ENCODE measurements at places on chromosomes 5 and 9. TPM values are rescaled to one million over a fixed set of nuclear protein-coding genes. Genes with fewer than 3 reads are reported as not detected.
A peak's percentile ranks its signal among the peaks of the same experiment; 100 is the strongest.

GRCh38 chr9:38361473-38361850 lies 31.0 kb upstream of the ALDH1B1 start:
- H3K27ac ChIP-seq = no peak overlapping the region
- H3K27me3 ChIP-seq = no peaks in the 10 kb centered on the region
- H3K36me3 ChIP-seq = no peaks in the 10 kb centered on the region
- peaks cover 4% of the 10 kb centered on the region for H3K4me1 ChIP-seq

GRCh38 chr5:98109561-98110006 lies 663.9 kb upstream of the RGMB start:
- H3K27ac ChIP-seq = no peak overlapping the region
- H3K27me3 ChIP-seq = no peaks in the 10 kb centered on the region
- H3K36me3 ChIP-seq = no peaks in the 10 kb centered on the region
- DNase-seq = no peak
- H3K4me3 ChIP-seq = no peak overlapping the region
- H3K4me1 ChIP-seq = no peaks in the 10 kb centered on the region

DNA sequence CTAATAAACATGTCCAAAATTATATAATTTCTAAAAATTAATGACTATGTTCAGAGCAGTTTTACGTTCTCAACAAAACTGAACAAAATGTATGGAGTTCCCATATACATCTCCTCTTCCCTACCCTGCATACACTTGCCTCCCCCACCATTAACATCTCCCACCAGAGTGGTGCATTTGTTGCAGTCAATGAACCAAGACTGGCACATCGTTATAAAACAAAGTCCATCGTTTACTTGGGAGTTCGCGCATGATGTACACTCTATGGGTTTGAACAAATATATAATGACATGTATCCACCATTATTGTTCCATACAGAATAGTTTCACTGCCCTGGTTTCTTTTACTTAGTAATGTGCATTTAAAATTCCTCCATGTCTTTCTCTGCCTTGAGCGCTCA lies 130.1 kb downstream of the APBA1 start:
- H3K4me1 ChIP-seq = no peaks in the 10 kb centered on the region
- DNase-seq = no peak
- no peak overlapping the region for H3K27ac ChIP-seq
- no peaks in the 10 kb centered on the region for H3K36me3 ChIP-seq
- H3K4me3 ChIP-seq = no peak overlapping the region

DNA sequence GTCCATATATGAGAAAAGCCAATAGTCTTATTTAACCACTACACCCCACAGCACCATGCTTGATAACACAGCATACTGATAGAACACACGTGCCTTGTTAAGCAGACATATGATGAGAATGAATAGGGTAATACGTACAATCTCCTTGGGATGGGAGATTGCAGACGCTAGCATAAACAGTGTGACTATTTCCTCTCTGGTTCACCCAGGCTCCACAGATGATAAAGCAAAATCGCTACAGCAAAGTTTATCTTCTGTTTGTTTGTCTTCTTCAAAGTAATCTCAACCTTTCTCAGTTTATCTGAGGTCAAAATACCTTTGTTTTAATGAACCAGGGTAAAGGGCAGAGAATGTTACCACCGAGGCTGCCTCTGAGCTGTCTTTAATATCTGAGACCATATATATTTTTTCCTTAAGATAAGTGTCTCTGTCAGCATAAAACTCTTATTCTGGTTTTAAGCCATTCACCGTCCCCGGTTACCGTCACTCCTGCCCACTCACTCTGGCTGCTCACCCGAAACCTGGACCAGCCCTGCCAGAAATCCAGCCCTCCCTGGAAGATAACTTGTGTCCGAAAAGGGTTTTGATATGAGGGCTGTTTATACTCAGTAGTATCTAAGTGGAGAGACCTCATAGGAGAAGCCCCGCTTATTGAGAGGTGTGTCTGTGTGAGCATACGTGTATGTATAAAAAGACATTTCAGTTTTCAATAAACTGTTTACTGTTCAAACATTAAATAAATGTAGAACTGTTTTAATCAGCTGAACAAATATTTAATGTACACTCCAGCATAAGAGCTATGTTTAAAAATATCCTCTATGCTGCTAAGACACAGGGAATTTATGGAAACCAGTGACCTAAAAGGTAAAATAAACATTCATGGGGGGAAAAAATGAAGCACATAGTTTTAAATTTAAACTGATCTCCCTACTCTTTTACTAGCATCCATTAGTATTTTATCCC lies 465.4 kb downstream of the RASEF start:
- no peaks in the 10 kb centered on the region for H3K27me3 ChIP-seq
- H3K4me1 ChIP-seq = no peaks in the 10 kb centered on the region
- DNase-seq = no peak
- H3K36me3 ChIP-seq = no peaks in the 10 kb centered on the region
- H3K4me3 ChIP-seq = no peak overlapping the region

- no peaks in the 10 kb centered on the region for H3K27me3 ChIP-seq
- no peak overlapping the region for H3K4me3 ChIP-seq
- no peak for DNase-seq
- H3K27ac ChIP-seq = no peak overlapping the region
Observed at GRCh38 chr9:124964056-124964455, 23.2 kb upstream of the GOLGA1 start.

- H3K4me1 ChIP-seq = peaks cover 49% of the 10 kb centered on the region
- H3K27me3 ChIP-seq = no peaks in the 10 kb centered on the region
- H3K36me3 ChIP-seq = peaks cover 15% of the 10 kb centered on the region
- H3K27ac ChIP-seq = peak overlapping the region; percentile 91
Observed at GRCh38 chr5:50710838-50711237, 44.4 kb downstream of the PARP8 start.

GRCh38 chr5:138138949-138139780 lies at the start of gene NME5:
Gene NME5, minus strand, starts transcription at chr5:138139428. Its CDS starts 648 bp downstream, at chr5:138138780.
- H3K36me3 ChIP-seq = no peaks in the 10 kb centered on the region
- no peak for DNase-seq
- no peaks in the 10 kb centered on the region for H3K4me1 ChIP-seq
- H3K27ac ChIP-seq = no peak within 1 kb of the TSS
- H3K4me3 ChIP-seq = no peak within 1 kb of the TSS

GRCh38 chr9:83935276-83935935 lies 14.2 kb upstream of the KIF27 start:
- H3K27me3 ChIP-seq = no peaks in the 10 kb centered on the region
- DNase-seq = no peak
- H3K4me3 ChIP-seq = no peak overlapping the region
- H3K27ac ChIP-seq = no peak overlapping the region
- peaks cover 20% of the 10 kb centered on the region for H3K36me3 ChIP-seq

DNA sequence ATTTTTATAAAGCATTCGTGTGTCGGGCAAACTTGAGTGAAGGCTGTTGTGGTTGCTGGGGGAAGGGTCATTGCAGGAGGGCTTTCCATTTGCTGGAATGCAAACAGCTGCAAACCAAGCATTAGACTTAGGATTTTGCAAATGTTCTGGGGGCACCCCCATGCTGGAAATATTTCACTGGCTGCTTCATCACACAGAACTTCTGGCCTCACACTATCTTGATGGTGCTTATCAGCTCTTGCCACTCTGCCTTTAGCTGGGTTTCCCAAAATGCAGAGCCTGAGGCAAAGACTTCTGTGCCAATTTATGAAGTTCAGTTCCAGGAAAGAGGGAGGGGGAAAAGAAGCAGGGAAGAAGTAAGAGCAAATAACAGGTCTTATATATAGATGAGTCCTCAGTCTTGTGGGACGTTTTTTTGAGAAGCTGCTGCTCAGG lies 8.6 kb upstream of the COL15A1 start:
- no peak overlapping the region for H3K4me3 ChIP-seq
- H3K4me1 ChIP-seq = no peaks in the 10 kb centered on the region
- H3K27me3 ChIP-seq = peaks cover 24% of the 10 kb centered on the region
- no peaks in the 10 kb centered on the region for H3K36me3 ChIP-seq
- no peak for DNase-seq

- peaks cover 61% of the 10 kb centered on the region for H3K4me1 ChIP-seq
- DNase-seq = peak; percentile 79
- H3K4me3 ChIP-seq = peak overlapping the region; percentile 91
- peaks cover 65% of the 10 kb centered on the region for H3K36me3 ChIP-seq
- H3K27me3 ChIP-seq = no peaks in the 10 kb centered on the region
Observed at GRCh38 chr5:177429248-177430040, 3.0 kb downstream of the GRK6 start.

DNA sequence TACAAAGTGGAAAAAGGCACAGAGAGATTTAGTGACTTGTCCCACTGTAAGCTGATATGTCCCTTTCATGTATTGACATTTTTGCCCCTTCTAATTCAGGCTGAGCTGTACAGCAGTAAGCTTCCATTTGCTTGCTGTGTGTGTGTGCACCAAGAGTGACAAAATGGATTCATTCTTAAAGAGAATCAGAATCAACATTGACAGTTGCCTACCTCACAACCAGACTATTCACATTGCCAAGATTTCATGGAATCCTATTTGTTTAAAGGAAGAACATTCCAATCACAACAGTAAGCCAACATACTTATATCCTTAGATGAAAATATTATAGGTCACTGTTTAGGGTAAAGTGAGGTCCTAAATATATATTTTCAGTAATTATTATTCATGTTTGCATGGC lies 102.6 kb downstream of the TMEM232 start:
- H3K36me3 ChIP-seq = no peaks in the 10 kb centered on the region
- H3K27ac ChIP-seq = no peak overlapping the region
- no peaks in the 10 kb centered on the region for H3K4me1 ChIP-seq
- no peak overlapping the region for H3K4me3 ChIP-seq
- DNase-seq = no peak
- H3K27me3 ChIP-seq = no peaks in the 10 kb centered on the region

DNA sequence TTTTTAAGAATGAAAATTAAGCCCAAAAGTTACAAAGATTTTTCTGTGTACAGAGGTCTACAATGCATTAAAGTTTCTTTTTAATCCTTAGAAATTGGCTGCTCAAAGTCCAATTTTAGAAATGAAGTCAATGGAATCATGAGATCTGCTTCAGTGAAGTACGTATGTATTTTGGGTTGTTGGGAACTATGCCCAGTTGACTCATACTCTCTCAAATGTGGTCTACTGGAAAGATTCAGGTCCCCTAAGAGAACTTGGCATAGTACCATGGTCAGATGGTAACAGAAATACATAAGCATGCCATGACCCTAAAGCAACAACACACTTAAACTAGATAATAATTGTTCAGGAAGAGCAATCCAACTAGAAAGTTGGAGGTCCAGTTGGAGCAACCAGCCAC lies 23.0 kb downstream of the FBLL1 start:
- H3K4me1 ChIP-seq = peaks cover 3% of the 10 kb centered on the region
- no peak for DNase-seq
- H3K27me3 ChIP-seq = no peaks in the 10 kb centered on the region

DNA sequence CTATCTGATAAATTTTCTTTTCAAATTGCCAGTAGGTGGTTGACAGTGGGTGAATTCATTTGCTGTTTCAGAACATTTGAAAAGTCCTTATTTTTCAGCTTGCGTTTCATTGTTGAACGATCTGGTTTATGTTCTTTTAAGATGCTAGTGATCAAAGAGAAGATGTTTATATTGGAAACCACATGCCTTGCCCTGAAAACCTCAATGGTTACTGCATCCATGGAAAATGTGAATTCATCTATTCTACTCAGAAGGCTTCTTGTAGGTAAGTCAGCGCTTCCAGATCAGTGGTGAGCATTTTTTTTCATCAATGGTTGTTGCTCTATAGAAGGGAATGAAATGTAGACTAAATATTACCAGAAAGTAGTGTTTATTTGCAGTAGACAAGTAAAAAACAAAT lies 16.6 kb upstream of the CAVIN4 start:
- DNase-seq = no peak
- H3K4me3 ChIP-seq = no peak overlapping the region
- H3K27ac ChIP-seq = no peak overlapping the region
- H3K27me3 ChIP-seq = peaks cover 5% of the 10 kb centered on the region
- H3K36me3 ChIP-seq = no peaks in the 10 kb centered on the region
- peaks cover 2% of the 10 kb centered on the region for H3K4me1 ChIP-seq

DNA sequence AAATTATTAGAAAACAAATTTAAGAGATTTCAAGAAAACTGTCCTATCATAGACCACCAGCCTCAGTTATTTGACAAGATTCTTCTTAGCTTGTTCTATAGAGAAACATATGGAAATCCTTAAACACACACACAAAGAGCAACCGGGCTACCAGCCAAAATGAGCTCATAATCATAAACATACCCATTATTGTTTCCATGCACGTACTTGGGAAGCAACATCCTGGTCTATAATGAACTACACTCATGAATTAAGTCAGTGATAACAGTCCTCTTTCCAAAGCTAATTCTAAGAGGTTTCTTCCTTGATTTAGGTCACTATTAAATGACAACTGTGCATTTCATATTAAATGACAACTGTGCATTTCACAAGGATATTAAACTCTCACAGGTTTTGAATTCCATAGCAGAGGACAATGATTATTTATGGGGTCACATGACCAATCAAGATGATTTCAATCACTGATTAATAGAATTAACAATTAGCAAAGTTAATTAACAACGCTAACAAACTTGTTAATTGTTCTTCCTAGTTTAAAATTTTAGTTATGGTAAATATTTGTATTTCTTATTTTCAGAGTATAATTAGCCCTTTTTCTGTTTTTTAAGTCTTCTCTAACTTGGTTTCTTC lies 77.0 kb downstream of the OXCT1 start:
- H3K4me1 ChIP-seq = peaks cover 14% of the 10 kb centered on the region
- no peak for DNase-seq
- no peak overlapping the region for H3K27ac ChIP-seq
- no peak overlapping the region for H3K4me3 ChIP-seq
- H3K36me3 ChIP-seq = peaks cover 69% of the 10 kb centered on the region
- no peaks in the 10 kb centered on the region for H3K27me3 ChIP-seq

- H3K36me3 ChIP-seq = no peaks in the 10 kb centered on the region
- H3K27me3 ChIP-seq = no peaks in the 10 kb centered on the region
- no peaks in the 10 kb centered on the region for H3K4me1 ChIP-seq
- no peak for DNase-seq
- H3K4me3 ChIP-seq = no peak overlapping the region
Observed at GRCh38 chr5:84215521-84215920, 169.2 kb downstream of the EDIL3 start.

GRCh38 chr5:133708331-133708850 lies 96.0 kb upstream of the FSTL4 start:
- H3K4me3 ChIP-seq = no peak overlapping the region
- no peaks in the 10 kb centered on the region for H3K4me1 ChIP-seq
- H3K27me3 ChIP-seq = peaks cover 6% of the 10 kb centered on the region
- no peak for DNase-seq

DNA sequence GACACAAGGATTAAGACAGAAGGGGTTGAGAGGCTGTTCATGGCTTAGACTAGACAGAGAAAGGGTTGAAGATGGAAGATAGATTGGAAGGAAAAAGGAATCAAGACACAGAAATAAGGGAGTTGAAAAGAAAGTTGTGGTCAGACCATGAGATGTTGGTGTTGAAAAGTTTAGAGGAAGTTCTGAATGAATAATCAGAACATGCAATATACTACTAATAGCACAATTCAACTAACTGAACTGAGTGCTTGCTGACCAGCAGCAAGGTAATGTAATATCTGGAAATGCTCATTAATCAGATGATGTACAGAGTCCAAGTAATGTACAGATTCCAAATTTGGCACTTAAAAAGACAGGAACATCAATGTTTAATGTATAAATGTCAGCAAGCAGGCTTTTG lies 10.6 kb upstream of the NNT start:
- peaks cover 3% of the 10 kb centered on the region for H3K4me1 ChIP-seq
- no peaks in the 10 kb centered on the region for H3K27me3 ChIP-seq
- H3K27ac ChIP-seq = no peak overlapping the region
- H3K36me3 ChIP-seq = peaks cover 6% of the 10 kb centered on the region
- H3K4me3 ChIP-seq = no peak overlapping the region
- no peak for DNase-seq

The FOXD4L3 gene
- total RNA-seq = not detected

The JAKMIP2 gene
- 4.1 TPM for total RNA-seq

The TRPM6 gene
- 0.05 TPM for total RNA-seq

The HSPA9 gene
- total RNA-seq = 340 TPM

The CFAP77 gene
- not detected for total RNA-seq

The OR1J2 gene
- not detected for total RNA-seq

The MEGF9 gene
- 5.0 TPM for total RNA-seq

The CER1 gene
- total RNA-seq = not detected

All from activated T-helper 2 cell treated with anti-CD3 and anti-CD28 coated beads, Interferon-gamma antibody, Interleukin-2, Interleukin-4, amounts not matched to agents 10 μg/mL and 5 μg/mL and 100 μg/mL, durations not matched to agents 14 hours and 24 hours and 36 hours (primary cell).